Substantia nigra (tissue), 51 donors: ENCODE measurements at places on chromosomes 11 and 22.

GRCh38 chr22:35337932-35338331 lies 38.2 kb downstream of the TOM1 start:
- no peak for DNase-seq

DNA sequence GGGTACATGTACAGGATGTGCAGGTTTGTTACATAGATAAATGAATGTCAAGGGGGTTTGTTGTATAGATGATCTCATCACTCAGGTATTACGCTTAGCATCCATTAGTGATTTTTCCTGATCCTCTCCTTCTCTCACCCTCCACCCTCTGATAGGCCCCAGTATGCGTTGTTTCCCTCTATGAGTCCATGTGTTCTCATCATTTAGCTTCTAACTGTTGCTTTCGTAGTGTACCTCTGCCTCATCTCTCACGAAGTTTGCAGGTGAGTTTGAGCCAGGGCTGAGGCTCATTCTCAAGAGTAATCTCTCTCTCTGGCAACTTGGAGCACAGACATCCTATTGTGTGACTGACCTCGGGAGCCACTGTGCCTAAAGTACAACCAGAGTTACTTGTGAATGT lies 4.7 kb upstream of the HBE1 start:
- no peak for DNase-seq

DNA sequence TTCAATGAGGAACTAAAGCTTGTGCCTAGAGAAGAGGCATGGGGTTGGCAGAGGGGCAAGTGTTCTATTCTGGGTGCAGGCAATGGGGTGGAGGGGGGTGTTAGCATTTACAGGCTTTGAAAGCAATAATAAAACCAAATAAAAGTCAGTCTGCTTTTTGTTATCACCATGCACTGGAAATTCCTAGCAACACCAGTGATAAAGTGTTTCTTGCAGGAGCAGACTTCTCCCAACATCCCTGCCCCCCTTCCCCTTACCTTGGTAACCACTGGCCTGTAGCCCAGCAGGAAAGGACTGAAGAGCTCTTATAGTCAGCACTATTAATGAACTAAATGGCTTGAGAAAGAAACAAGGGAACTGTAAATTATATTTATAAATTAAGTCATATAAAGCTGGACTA lies 65.2 kb upstream of the SESN3 start:
- no peak for DNase-seq

GRCh38 chr22:20423008-20423905 lies 14.4 kb downstream of the SCARF2 start:
- peak; percentile 91 for DNase-seq
